ENCODE measurements at places on chromosomes 1 and 21.

DNA sequence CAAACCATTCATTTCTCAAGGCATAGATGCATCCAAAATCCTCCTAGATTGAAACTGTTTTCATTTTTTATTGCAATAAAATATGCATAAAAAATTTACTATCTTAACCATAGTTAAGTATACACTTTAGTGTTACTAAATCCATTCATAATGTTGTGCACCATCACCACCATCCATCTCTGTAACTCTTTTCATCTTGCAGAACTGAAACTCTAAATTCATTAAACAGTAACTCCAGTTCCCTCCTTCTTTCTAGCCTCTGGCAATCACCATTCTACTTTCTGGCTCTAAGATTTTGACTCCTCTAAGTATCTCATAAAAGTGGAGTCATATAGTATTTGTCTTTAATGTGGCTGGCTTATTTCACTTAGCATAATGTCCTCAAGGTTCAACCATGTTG is 236.8 kb downstream of the SMYD3 start:
- no peak for DNase-seq

DNA sequence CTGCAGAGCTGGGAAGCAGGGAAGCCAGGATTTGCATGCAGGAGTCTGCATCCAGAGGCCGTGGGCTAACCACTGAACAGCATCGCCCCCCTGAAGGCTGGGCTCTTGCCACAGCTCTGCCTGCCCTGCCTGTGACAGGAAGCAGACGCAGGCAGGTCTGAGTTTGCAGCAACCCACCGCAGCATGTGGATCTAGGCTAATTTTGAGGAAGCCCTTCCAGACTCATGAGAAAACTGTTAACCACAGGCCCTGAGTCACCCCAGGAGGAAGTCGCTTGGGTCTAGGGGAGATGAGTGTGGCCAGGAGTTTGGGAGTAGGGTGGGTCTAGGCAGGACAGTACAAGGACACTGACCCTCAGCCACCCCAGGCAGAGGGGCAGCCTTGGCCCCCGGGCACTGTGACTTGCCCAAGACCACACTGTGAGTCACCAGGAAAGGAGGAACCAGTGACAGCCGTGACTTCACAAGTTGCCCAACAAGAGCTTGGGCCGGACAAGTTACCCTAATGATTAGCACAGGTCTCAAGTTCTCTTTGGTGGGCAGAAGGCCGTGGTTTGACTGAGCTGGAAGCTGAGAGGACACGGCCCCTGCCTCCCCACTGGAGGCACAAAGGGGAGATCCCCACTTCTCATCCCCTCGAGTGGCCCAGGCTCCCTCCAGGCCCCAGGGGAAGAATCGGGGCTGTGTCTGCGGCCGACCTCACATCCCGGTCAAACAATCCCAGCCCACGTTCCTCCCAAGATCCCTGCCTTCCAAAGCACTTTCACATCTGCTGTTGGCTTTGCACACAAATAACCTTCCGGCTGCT is 826 bp downstream of the LAPTM5 start:
- DNase-seq: no peak

DNA sequence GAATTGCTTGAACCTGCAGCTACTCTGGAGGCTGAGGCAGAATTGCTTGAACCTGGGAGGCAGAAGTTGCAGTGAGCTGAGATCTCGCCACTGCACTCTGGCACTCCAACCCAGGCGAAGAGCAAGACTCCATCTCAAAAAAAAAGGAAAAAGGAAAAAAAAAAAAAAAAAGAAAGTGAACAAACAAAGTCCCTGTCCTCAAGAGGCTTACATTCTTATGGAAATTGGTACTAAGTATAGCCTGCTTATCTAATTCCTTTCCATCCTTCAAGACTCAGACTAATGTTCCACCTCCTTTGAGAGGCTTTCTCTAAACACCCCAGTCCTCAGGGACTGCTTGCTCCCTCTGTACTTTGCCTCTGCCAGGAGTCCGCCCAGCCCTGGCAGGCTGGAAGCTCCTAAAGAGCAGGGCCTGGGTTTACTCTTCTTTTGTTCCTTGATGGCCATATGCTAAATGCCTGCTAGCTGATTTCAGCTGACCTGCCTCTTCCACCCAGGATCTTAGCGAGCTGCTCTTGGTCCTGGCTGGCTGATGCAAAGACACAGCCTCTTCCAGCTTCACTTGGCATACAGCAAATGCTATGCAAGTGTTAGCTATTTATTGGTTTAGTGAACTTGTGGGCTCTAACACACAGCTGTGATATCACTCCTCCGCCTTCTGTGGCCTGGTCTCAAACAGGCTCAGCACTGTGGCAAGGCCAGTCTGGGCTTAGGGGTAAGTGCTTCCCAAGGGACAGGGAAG is 9.8 kb downstream of the SLC9A1 start:
- DNase-seq: no peak

GRCh38 chr1:201457508-201457960 is 11.5 kb downstream of the PHLDA3 start:
- DNase-seq: no peak

GRCh38 chr1:119226321-119226720 is 85.9 kb upstream of the WARS2 start:
- DNase-seq: no peak

GRCh38 chr1:241688940-241689368 is 36.9 kb downstream of the WDR64 start:
- no peak for DNase-seq

DNA sequence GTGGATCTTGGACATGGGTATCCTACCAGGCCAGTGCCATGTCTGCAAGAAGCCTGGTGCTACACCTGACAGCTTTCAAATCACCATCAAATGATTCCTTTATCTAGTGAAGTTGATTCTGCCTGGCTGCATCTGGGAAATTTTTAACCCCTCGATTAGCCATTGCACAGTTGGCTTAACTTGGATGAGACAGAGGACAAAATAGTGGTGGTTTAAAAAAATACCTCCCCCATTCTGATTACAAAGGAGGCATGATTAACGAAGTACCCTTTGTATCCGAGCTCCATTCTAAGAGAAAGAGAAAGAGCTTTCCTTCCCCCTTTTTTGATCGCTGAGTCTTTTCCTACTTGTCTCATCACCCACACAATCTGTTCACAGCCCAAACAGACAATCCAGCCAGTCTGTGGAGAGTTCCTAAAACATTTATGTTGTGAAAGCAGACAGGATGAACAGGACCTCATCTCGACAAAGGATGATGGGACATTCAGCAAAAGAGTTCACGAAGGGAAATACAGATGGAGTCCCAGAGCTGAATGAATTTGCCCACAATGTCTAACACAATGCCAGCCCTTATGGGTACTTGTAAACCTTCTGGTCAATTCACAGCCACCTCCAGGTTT is 20.5 kb downstream of the WLS start:
- DNase-seq: no peak

DNA sequence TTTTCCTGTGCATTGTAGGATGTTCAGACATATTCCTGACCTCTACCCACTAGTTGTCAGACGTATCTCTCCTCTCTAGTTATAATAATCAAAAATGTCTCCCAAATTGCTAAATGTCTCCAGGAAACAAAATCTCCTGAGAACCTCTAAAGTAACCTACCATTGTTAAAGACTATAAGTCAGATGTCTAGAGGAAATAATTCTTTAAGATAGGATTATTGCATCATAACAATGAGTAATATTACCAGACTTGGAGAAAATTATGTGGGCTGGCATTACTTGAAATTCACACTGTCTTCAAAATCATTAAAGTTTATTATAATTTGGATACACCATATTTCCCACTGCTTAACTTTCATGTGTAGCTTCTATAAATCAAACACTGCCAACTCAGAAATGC is 643.0 kb upstream of the ADGRL2 start:
- no peak for DNase-seq

GRCh38 chr1:26363549-26364448 is 8.8 kb downstream of the ZNF683 start:
- peak; percentile 91 for DNase-seq

- no peak for DNase-seq
These were observed 2.1 kb downstream of the PRDM15 start for GRCh38 chr21:41876928-41877652.

Data from H7 (cell line).